ENCODE measurements at places on chromosomes 2 and 18. TPM values are rescaled to one million over a fixed set of nuclear protein-coding genes. Genes with fewer than 3 reads are reported as not detected.

NT5C1B gene
- 18.0 TPM for total RNA-seq

DYNAP gene
- total RNA-seq = not detected

POU3F3 gene
- 0.71 TPM for total RNA-seq

CRACDL gene
- total RNA-seq = 30.4 TPM

TNS1 gene
- 227 TPM for total RNA-seq

GRCh38 chr2:152446213-152446612, 111.2 kb downstream of the FMNL2 start:
- no peaks in the 10 kb centered on the region for H3K27me3 ChIP-seq
- no peak for DNase-seq
- H3K4me1 ChIP-seq = peaks cover 8% of the 10 kb centered on the region
- H3K36me3 ChIP-seq = no peaks in the 10 kb centered on the region
- no peak overlapping the region for H3K27ac ChIP-seq
- H3K4me3 ChIP-seq = no peak overlapping the region

- H3K4me3 ChIP-seq = no peak overlapping the region
- H3K27me3 ChIP-seq = no peaks in the 10 kb centered on the region
- no peaks in the 10 kb centered on the region for H3K4me1 ChIP-seq
- H3K36me3 ChIP-seq = no peaks in the 10 kb centered on the region
- H3K27ac ChIP-seq = no peak overlapping the region
Measured at GRCh38 chr2:63344575-63345284, 243.5 kb downstream of the WDPCP start.

GRCh38 chr2:197152451-197153228, 157.9 kb downstream of the ANKRD44 start:
- DNase-seq = no peak
- no peak overlapping the region for H3K27ac ChIP-seq
- no peaks in the 10 kb centered on the region for H3K4me1 ChIP-seq
- H3K36me3 ChIP-seq = no peaks in the 10 kb centered on the region
- H3K27me3 ChIP-seq = no peaks in the 10 kb centered on the region
- H3K4me3 ChIP-seq = no peak overlapping the region

GRCh38 chr2:29041161-29041660, 33.1 kb downstream of the PCARE start:
- peaks cover 14% of the 10 kb centered on the region for H3K4me1 ChIP-seq
- H3K4me3 ChIP-seq = no peak overlapping the region
- H3K27ac ChIP-seq = no peak overlapping the region
- no peaks in the 10 kb centered on the region for H3K36me3 ChIP-seq
- DNase-seq = no peak

DNA sequence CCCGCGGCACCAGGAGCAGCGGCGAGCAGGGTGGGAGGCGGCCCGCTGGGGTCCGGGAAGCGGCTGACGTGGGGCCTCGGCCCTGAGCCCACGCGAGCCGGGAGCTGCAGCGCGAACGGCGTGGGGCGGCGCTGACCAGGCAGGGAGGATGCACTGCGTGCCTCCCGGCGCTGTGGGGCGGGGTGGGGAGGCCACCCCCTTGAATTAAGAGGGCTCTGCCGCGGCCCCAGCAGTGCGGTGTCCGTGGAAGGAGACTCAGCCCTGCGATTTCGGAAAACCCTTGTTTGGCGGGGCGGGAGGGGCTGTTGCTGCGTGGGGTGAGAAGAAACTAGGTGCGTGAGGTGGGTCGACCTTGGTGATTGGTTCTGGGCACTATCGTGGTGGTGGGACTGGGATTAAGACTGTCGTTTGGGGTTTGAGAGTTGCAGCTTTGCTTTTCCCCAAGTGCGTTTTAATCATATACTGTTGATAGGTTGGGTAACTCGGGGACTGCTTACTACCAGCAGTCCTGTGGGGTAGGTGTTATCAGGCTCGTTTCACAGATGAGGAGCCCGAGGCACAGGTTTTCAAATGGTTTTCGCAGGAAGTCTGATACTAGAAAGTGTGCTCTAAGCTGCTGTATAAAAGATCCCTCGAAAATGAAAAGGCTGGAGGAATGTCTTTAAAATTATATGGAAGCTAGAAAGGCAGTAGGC, 722 bp downstream of the ACSL3 start:
- H3K27me3 ChIP-seq = no peaks in the 10 kb centered on the region
- DNase-seq = peak; percentile 42
- H3K4me1 ChIP-seq = peaks cover 35% of the 10 kb centered on the region
- peak overlapping the region; percentile 77 for H3K4me3 ChIP-seq
- H3K27ac ChIP-seq = peak overlapping the region; percentile 73

DNA sequence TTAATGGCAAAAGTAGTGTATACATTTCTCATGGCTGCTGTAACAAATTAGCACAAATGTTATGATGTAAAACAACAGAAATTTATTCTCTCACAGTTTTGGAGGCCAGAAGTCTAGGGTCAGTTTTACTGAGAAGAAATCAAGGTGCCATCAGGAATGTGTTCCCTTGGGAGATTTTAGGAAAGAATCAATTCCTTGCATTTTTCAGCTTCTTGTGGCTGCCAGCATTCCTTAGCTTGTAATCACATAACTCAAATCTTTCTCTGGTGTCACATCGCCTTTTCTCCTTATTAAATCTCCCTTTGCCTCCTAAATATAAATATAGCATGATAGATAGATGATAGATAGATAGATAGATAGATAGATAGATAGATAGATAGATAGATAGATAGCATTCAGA, 307.0 kb upstream of the REG3G start:
- no peak overlapping the region for H3K27ac ChIP-seq
- H3K4me3 ChIP-seq = no peak overlapping the region
- no peak for DNase-seq
- no peaks in the 10 kb centered on the region for H3K36me3 ChIP-seq
- H3K27me3 ChIP-seq = no peaks in the 10 kb centered on the region

GRCh38 chr2:224221455-224221913, 180.4 kb downstream of the FAM124B start:
- H3K27me3 ChIP-seq = no peaks in the 10 kb centered on the region
- H3K27ac ChIP-seq = peak overlapping the region; percentile 39
- H3K36me3 ChIP-seq = no peaks in the 10 kb centered on the region
- H3K4me1 ChIP-seq = peaks cover 17% of the 10 kb centered on the region

DNA sequence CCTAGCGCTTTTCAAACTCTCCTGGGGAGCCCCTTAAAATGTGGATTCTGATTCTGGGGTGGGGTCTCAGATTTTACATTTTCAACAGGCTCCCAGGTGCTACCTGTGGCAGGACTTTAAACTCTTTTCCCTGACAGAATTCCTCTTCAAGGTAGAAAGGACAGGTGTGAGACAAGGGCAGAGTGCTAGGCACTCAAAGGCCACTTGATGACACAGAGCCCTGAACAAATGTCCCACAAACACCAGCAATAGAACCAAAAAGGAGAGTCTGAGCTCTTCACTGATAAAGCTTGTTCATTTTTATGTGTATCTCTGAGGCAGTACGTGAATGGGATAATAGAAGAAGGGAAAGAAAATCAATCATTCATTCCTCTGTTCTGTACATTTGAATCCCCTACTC, 77.7 kb upstream of the PELI1 start:
- H3K27ac ChIP-seq = peak overlapping the region; percentile 78
- DNase-seq = no peak
- no peaks in the 10 kb centered on the region for H3K36me3 ChIP-seq

GRCh38 chr18:29531746-29532145, 1354.8 kb upstream of the CDH2 start:
- H3K4me3 ChIP-seq = no peak overlapping the region
- no peaks in the 10 kb centered on the region for H3K4me1 ChIP-seq
- no peaks in the 10 kb centered on the region for H3K27me3 ChIP-seq
- H3K27ac ChIP-seq = no peak overlapping the region
- DNase-seq = no peak

DNA sequence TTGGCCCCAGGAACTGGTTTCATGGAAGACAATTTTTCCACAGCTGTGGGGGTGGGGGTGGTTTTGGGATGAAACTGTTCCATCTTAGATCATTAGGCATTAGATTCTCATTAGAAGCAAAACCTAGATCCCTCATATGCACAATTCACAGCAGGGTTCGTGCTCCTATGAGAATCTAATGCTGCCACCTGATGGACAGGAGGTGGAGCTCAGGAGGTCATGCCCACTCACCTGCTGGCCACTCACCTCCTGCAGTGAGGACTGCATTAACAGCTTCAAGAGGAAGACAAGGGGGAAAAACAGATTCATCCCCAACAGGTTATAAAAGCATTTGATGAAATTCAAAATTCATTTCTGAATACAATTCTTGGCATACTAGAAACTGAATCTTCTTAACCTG, 38.5 kb downstream of the THAP4 start:
- no peak for DNase-seq
- H3K27ac ChIP-seq = no peak overlapping the region
- H3K4me3 ChIP-seq = no peak overlapping the region
- no peaks in the 10 kb centered on the region for H3K27me3 ChIP-seq

GRCh38 chr18:76546436-76546835, 51.4 kb upstream of the ZNF516 start:
- no peak overlapping the region for H3K4me3 ChIP-seq
- no peak for DNase-seq
- H3K27ac ChIP-seq = peak overlapping the region; percentile 48
- H3K27me3 ChIP-seq = no peaks in the 10 kb centered on the region
